ENCODE measurements at places on chromosomes 13 and 19. TPM values are rescaled to one million over a fixed set of nuclear protein-coding genes. Genes with fewer than 3 reads are reported as not detected.

GRCh38 chr13:51453207-51453958, 547 bp upstream of the INTS6 start:
- DNase-seq: peak; percentile 78

DNA sequence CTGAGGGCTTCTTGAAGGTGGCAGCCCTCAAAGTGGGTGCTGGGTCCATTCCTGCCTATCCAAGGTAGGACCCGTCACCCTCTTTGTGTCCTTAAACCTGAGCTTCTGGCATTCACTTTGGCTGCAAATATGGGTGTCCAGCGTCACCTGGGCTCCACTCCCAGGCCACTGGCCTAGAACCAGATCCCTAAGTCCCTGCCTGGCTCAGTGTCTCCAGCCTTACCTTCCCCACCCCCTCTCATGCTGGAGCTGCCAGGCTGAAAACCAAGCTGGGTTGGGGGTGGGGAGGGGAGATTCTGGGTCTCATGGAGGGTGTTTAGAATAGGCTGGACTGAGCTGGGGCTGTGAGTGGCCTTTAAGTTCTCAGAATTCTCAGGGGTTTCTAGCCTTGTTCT, 12.4 kb downstream of the PDE4A start:
- no peak for DNase-seq

DNA sequence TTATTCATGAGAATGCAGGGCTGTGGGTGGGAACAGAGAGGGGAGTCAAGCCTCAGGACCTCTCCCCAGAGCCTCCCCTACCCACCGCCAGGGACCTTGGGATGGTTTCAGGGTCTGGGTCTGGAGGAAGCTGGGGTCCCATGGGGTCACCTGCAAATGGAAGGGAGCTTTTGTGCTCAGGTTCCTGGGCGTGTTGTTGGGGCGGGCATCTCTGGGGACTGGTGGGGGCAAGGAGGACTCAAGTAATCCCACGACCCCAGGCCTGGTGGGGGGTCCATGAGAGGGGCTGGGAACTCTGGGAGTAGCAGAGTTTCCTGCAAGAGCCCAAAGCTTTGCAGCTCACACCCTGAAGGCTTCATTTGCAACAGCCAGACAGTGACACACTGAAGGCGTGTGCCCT, 60.2 kb downstream of the UNC13A start:
- no peak for DNase-seq

DNA sequence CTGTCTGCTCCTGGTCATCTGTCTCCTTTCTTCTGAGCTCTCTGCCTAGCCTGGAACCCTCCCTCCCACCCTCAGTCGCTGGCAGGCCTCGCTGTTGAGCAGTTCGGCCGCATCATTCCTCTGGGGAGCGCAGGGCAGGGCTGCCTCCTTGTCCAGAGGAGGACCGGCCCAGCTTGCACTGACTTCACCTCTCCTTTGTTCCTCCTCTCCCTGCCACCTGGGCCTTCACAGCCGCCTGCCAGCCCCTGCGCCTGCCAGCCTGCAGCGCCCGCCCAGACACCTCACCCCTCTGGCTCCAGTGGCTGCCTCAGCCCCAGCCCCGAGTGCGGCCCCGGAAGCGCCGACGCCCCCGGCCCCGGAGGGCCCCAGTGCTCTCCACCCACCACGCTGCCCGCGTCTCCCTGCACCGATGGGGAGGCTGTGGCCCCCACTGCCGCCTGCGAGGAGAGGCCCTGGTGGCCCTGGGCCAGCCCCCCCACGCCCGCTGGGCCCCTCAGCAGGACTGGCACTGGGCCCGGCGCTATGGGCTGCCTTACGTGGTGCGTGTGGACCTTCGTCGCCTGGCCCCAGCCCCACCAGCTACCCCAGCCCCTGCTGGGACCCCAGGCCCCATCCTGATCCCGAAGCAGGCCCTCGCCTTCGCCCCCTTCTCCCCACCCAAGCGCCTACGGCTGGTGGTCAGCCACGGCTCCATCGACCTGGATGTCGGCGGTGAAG, 7.2 kb downstream of the KMT5C start:
- no peak for DNase-seq

DNA sequence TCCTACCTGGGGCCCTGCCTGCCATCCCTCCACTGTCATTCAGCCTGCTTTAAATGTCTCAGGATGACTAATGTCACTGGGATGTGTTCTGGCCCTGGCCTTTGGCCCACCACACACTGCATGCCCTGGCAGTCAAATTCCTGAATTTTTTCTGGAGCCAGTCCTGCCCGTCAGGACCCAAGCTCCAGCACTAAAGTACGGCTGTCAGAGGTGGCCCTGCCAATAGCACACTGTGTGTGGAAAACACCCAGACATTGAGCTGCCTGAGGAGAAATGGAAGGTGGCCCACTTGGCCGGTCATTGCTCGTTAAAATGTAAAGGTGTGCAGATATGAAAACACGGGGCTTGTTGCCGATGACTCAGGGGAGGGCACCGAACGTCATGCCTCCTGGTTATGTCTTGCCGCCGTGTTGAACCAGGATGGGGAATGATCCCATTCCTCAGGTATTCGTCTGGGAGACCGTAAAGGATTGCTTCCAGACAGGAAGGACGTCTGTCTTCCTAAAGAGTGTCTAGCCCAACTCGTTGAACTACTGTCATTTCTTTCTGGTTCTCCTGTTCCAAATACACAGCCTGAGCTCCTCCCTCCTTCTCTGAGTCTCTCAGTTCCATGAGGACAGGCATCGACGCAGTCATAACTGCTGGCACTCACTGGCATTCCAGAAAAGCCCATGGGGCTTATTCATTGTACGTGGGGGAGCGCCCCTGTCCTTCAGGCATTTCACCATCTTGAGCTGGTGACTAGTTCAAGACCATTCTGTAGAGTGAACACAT, 40.6 kb downstream of the COL4A2 start:
- peak; percentile 65 for DNase-seq

Gene PALM3
- total RNA-seq: 16.1 TPM

DNA sequence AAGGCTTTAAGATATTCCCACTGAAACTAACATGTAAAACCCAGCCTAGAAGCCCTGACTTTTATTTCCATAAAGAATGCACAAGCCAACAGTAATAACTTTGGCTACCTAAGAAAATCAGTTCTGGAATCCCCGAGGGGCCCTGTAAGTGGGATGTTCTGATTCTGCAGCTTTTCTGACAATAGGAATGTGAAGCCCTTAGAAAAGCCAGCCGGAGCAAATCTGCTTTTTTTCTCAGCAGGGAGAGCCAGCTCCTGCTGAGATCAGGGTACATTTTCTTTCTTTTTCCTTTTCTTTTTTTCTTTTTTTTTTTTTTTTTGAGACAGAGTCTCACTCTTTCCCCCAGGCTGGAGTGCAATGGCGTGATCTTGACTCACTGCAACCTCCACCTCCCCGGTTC, 8.0 kb upstream of the GARRE1 start:
- DNase-seq: no peak

Gene ANKRD24
- total RNA-seq: 12.0 TPM

Gene SMIM44
- total RNA-seq: not detected

Gene PLIN5
- total RNA-seq: 23.2 TPM

DNA sequence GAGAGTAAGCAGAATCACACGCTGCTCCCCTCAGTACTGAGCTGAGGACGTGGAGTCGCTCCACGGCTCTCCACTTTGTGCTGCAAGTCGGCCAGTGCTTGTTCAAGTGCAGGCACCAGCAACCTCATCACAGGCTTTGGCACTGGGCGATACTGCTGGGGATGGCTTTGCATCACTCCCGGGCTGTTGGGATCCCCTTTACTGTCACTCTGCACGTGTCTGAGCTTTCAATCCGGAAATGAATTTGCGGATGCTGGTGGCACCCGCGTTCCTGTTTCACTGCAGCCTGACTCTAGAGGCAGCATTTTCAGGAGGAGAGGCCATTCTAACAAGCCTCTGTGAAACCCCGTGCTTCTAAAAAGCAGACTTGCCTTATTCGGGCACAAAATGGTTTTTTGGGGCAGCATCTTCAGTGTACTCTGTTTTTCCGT, 19.1 kb downstream of the SMARCA4 start:
- DNase-seq: no peak

DNA sequence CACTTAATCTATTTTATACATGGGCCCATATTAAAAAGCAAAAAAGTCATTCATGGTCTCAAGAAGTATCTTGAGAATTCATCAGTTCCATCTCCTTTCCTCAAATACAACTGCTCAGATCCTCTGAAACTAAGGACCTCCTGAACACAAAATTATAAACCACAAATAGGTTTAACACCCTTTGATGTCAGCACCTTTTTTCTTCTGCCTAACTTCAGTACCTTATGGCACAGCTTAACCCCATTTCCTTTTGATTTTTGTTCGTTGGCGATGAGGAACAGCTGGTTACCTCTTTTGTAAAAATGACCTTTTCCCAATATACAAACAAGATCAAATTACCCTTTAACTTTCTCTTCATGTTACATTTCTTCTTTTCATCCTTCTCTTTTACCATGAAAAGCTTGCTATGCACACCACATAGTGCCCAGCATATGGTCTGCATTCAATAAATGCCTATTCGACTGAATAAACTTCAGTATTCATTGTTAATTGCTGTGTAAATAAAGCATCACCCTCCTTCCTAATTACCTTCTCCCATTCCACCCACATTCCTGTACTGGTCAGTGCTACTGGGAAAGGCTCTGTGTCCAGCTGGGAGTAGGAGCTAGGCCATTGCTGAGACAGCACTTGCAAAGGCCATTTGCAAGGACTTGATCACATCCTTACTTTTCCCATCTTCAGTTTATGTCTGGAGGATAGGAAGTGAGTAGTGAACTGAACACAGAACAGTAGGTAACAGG, 317.9 kb downstream of the SHISA2 start:
- no peak for DNase-seq

- DNase-seq: peak; percentile 62
Observed at GRCh38 chr19:2055931-2056836, 5.1 kb upstream of the MKNK2 start.

- DNase-seq: no peak
Observed at GRCh38 chr19:58088521-58089052, 9.4 kb downstream of the ZSCAN18 start.

DNA sequence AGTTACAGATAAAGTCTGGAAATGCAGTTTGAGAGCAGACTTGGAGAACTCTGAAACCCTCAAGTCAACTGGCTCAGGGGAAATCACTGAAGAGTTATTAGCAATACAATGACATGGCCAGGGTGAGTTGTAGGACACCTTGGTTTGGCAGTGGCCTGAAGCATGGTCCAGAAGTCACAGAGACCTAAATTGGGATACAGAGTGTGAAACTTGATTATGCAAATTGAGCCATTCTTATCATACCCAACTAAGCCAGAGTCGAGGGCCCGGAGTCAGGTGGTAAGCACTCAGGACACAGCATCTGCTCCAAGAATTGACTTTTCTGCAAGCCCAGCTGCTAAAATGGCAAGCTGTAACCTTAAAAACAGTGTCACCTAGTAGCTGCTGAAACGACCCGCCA, 224.5 kb downstream of the DCLK1 start:
- no peak for DNase-seq

Gene PLK5
- total RNA-seq: 28.8 TPM
